Stomach (tissue), 19 donors: ENCODE measurements at places on chromosomes 4 and X. TPM values are rescaled to one million over a fixed set of nuclear protein-coding genes. Genes with fewer than 3 reads are reported as not detected.

GRCh38 chr4:165515201-165515600 is 136.4 kb downstream of the CPE start:
- no peak for DNase-seq

DNA sequence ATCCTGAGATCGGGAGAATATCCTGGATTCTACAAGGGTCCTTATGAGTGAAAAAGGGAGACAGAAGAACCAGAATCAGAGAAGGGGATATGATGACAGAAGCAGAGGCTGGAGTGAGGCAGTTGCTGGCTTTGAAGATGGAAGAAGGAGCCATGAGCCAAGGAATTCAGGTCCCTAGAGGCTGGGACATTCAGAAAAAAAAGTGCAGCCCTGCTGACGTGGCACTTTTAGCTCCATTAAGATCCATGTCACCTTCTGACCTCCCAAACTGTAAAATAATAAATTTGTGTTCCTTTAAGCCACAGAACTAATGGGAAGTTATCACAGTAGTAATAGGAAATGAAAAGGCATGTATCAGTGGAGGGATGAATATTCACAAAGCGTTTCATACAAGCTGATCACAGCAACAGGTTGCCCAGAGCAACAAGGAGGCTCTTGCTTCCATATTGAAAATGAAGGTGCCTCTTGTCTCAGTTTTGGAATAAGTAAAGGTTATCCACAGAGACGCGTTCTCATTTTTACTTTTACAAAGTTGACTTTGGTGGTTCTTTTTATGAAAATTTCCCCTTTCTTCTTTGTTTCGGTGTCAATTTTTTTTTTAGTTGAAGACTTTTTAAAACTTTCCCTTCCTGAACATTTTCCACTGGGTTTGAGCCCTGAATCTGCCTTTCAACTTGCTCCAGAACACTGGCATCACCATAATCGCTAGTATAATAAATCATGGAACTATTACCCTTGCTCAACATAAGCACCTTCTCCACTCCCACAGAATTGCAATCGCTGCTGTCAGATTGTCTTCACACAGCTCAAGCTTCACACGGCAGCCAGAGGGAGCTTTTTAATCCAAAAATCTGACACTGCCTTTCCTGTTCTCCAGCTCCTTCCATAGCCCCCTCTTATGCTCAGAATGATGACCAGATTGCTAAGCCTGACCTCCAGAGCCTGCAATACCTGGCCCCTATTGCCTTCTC is 127.6 kb upstream of the RBPJ start:
- DNase-seq, result no peak

DNA sequence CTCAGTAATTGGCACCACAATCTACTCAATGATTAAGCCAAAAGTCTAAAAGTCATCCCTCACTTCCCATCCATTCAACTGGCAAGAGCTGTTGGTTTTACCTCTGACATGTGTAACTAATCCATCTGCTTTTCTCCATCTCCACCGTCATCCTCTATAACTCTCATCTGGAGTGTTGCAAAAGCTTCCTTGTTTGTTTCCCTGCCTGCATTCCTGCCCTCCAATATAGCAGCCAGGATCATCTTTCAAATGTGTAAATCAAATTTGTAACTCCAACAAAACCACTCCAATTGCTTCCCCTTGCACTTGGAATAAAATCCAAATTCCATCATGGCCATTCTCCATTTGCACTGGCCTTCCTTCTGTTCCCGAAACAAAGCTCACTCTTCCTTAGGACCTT is 4.3 kb upstream of the PLAC8 start:
- no peak for DNase-seq

DNA sequence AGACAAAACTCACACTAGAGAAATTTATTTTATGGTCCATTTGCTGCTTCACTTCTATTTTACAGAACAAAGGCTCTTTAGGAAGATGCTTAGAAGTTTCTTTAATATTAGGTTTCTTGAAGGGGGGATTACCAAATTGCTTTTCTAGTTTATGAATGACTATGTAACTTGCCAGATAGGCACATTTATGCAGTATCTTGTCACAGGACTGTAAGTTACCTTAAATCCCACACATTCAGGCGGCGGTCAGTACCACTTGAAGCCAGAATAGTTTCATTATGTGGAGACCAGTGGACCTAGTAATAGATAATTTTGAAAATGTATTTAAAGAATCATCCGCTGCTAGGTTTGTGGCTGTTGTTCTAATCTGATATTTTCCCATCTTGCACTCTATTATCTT is 18.3 kb downstream of the RBBP7 start:
- no peak for DNase-seq

DNA sequence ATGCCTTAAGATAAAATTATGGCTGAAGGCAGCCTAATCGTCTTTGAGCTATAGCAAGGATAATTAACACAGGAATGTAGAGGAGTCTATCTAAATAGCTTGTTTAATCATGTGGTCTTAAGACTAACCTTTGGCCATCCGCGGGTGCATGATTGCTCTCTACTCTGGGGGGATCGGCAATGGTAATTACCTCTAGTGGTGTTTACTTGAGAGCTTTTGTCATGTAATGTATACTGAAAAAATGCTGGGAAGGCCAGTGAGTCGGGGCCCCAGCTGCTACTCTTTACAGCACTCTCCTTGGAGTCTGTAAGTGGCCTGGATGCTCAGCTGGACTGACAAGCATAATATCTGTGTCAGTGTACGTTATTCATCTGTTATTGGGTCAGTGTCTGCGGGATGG is 65.5 kb upstream of the GNPDA2 start:
- no peak for DNase-seq

DNA sequence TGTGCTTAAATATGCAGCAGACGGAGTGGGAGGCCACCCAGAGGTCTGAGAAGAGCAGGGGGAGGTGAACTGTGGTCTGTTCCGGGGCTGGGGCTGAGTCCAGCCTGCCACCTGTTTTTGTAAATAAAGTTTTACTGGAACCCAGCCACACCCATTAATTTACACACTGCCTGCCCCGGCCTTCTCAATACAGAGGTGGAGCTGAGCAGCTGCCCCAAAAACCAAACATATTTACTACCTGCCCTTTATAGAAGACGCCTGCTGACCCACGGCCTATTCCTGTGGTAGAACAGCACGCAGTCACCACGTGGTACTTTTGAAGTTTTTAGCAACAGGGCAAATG is 45.9 kb downstream of the FGFRL1 start:
- no peak for DNase-seq

AFP gene
- total RNA-seq, result not detected

EGF gene
- not detected for total RNA-seq

STPG2 gene
- not detected for total RNA-seq

INTU gene
- 42.9 TPM for total RNA-seq

ZNF157 gene
- total RNA-seq, result not detected
